ENCODE measurements at places on chromosomes 12 and 14. TPM values are rescaled to one million over a fixed set of nuclear protein-coding genes. Genes with fewer than 3 reads are reported as not detected.

DNA sequence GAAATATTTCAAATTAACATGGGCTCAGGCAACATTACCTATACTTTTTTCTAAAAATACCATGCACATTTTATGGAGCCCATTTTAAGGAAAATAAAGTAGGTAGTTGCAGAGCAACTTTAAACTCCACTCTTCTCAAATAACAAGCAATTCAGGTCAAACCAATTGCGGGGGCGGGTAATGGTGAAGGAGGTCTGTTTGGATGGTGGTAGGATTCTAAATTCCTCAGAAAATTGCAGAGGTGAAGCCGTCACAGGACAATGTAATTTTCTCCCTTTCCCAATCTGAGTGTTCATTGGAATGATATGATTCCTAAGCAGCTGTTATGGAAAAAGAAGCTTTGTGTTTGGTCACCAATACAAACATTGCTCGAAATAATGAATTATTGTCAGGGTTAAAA lies 11.6 kb downstream of the PKP2 start:
- no peak for DNase-seq

DNA sequence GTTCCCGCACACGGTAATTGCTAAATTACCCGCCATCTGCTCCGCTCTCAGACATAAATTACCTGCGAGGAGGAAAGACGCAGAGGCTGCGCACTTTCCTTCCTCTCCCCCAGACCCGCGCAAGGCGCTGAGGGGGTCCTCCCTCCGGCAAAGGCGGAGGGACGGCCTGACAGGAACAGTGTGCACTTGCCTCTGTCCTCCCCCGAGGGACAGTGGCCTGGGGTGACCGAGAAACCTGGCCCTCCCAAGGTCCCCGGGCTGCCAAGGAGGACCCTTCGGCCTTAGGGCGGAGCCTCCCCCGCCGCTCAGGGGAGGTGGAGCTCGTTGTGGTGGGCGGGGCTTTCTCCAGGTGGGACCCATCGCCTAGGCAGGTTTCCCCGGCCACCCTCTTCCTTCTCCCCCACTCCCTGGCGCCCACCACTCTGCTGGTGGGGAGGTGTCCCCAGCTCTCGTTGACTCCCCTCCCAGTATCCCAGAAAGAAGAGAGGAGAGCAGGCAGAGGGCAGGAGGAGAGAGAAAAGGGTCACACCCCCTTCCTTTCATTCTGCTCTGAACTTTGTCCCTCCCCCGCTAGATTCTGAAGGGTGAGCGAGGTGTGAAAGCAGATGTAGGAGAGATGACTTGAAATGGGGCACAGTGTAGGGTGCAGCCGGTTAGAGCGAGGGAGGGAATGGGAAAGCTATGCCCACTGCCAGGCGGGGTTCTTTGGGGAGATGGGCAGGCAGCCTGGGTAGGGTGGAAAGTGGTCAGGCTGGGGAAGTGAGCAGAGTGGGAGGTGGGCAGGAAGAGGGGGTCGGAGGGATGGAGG lies 11.4 kb upstream of the CALCOCO1 start:
- no peak for DNase-seq

- no peak for DNase-seq
These were observed 700 bp downstream of the SIX6 start for GRCh38 chr14:60509438-60510253.

DNA sequence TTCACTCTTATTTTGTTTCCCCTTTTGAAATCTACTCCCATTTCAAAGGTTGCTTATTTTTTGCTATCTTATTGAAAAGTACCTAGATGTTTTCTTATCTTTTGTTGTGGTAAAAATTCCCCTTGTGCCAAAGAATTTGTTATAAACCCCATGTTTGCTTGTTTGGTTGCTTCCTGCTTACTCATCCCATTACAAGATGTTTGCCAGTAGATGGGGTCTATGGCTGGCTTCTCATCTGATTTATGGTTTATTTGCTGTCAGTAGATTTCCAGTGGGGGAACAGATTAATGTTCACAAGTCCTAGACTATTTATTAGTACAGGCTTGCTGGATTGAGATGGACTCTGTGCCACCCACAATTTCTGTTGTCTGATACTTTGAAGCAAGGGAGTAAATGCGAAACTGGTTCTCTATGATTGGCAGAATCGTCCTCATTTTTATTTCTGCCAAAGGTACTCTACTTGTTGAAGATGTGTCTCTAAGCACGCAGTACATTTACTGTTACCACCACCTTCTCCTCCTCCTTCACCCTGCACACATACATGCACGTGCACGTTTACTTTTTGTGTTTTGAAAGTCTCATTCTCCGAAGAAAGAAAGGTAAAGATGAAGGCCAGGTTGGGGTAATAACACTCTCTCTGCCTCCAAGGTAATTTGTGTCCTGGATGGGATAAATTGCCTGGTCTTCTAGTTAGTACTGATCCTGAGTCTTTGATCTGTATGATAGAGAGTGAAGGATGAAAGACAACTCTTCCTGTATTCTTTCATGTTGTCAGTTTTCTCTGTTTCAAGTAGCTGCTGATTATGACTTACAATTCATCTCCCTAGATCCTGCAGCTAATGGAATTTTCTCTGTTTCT lies 117.2 kb upstream of the ATP2B1 start:
- peak; percentile 82 for DNase-seq

DNA sequence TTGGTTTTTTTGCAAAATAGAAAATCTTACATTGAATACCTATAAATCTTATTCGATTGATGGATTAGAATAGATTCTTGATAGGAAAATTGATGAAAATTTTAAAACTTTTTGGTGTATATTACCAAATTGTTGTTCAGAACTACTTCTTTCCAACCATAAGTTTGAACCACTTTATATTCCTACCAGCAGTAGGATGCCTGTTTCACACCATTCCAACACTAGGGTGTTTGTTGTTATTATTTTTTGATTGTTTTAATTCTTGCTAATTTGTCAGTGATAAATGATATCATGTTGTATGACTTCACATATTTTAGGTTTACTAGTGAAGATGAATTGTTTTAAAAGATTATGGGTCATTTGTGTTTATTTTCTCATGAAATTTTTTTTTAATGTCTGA lies 43.4 kb downstream of the UTP20 start:
- DNase-seq: no peak

DNA sequence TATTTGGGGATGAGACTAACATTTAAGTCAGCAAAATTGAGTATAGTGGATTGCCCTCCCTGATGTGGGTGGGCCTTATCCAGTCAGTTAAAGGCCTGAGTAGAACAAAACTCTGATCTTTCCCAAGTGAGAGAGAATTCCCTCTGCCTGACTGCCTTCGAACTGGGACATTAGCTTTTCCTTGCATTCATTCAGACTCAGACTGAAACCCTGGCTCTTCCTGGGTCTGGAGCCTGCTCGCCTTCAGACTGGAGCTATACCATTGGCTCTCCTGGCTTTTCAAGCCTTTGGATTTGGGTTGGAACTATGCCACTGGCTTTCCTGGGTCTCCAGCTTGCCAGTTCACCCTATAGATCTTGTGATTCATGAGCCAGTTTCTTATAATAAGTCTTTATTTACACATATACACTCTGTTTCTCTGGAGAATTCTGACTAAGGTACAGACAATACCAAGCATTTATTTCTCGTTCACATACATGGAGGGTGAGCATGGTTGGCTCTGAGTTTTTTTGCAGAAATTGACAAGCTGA lies 296.5 kb downstream of the ERC1 start:
- no peak for DNase-seq

DNA sequence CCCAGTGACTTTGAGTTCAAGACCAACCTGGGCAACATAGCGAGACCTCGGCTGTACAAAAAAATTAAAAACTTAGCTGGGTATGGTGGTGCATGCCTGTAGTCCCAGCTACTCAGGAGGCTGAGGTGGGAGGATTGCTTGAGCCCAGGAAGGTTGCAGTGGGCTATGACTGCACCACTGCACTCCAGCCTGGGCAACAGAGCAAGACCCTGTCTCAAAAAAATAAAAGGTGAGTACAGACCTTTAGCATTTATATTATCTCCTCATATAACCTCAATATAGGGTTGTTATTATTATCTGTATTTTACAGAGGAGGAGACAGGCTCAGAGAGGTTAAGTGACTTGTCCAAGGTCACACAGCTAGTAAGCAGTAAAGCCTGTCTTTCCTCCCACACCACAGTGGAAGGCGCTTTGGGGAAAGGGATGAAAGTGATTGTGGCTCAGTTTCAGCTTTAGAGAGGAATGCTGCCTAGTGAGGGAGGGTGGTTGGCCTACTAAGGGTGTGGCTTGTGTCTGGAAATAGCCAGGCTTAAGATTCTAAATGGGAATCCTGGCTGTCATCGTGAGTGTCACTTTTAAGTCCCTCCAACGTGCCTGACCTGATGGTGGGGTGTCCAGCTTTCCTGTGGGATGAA lies 7.2 kb downstream of the TPCN1 start:
- no peak for DNase-seq

GRCh38 chr12:63770375-63770774 lies 9.3 kb upstream of the RXYLT1 start:
- DNase-seq: no peak

GRCh38 chr12:96606644-96607043 lies 117.3 kb downstream of the CFAP54 start:
- no peak for DNase-seq

- no peak for DNase-seq
These were observed 7.6 kb downstream of the VASH1 start for GRCh38 chr14:76768671-76769500.

DNA sequence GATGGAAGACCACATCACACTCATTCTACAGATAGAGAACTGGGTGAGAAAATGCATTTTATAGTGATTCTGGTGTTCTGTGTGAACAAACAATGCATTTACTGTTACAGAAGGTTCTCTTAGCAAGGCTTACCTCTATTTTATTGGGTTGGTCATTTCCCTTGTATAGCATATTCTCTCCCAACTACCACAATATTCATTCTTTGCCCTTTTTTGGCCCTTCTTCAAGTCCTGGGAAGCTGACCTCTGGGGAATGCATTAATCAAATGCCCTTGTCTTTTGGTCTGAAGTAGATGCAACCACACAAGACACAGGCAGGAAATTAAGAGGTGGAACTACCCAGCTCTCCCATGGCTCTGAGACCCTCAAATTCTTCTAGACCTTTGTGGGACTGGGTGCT lies 19.5 kb downstream of the DCN start:
- DNase-seq: peak; percentile 61

DNA sequence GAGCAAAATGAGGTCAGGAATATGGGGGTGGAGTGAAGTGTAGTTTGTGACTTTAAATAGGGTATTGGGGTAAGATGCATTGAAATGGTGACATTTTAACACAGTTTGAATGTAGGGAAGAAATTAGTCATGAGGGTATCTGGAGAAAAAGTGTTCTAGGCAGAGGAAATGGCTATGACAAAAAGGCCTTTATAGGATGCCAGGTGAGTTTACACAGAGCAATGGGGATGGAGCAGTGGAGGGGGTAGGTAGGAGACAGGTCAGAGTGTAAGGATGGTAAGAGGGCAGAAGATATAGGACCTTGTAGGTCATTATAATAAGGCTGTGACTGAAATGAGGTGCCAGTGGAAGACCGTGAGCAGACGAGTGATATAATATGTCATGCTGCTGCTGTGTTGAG lies 30.4 kb downstream of the HEATR5A start:
- no peak for DNase-seq

GRCh38 chr14:99685151-99685591 lies 1.1 kb downstream of the CYP46A1 start:
- DNase-seq: no peak

GRCh38 chr12:126198516-126198915 lies 1133.3 kb downstream of the AACS start:
- no peak for DNase-seq

- no peak for DNase-seq
These were observed 279.3 kb downstream of the RAD51B start for GRCh38 chr14:68098834-68099233.

- peak; percentile 29 for DNase-seq
These were observed 27.2 kb upstream of the PNMA1 start for GRCh38 chr14:73741386-73741875.

GRCh38 chr12:7583471-7583870 lies 79.9 kb upstream of the CD163 start:
- no peak for DNase-seq

DNA sequence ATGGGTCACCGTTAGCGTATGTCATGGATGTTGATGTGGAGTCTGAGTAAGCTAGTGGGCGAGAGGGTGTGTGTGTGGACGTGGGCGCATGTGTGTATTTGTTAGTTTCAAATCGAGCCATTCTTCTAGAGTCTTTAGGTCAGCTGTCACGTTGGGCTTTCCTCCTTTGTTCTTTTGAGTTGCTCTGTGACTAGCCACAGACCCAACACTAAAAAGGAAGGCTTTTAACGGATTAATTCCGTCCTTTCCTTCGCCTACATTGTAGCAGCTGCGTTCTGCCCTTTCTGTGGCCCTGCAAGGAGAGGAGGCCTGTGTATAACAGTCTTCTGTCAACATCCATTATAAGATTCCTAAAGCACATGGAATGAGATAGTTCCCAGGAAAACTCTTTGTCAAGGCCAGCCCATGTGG lies 117.2 kb upstream of the DNM1L start:
- DNase-seq: no peak

- no peak for DNase-seq
These were observed 7.8 kb downstream of the FOXA1 start for GRCh38 chr14:37587131-37587803.

- DNase-seq: no peak
These were observed 19.0 kb downstream of the NOC4L start for GRCh38 chr12:132163041-132163910.

GRCh38 chr12:118357257-118358007 lies 15.3 kb downstream of the TAOK3 start:
- peak; percentile 65 for DNase-seq

- no peak for DNase-seq
These were observed 17.9 kb downstream of the WASHC3 start for GRCh38 chr12:102043928-102044327.

DNA sequence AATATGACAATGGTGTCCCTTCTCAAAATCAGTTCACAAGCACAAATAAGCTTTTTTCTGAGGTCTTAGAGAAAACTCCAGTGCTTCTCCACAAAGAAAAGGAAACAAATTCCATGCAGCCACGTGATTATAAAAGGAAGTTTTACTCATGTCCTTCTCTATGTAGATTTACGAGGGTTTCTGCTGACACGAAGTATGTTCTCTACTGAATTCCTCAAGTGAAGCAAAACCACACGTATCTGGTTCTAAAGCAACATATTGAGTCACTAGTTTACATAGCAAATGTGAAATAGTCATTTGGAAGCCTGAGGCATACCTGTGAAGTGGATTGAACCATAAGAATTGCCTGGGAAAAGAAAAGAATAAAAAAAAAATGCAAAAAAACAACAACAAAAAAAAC lies 31.9 kb downstream of the BMP4 start:
- DNase-seq: peak; percentile 97

Gene NELL2
- total RNA-seq: 0.25 TPM

Gene NCOR2
- total RNA-seq: 16.5 TPM

Gene KRT81
- total RNA-seq: 412 TPM

Gene KLRG1
- total RNA-seq: not detected

Gene TAS2R8
- not detected for total RNA-seq

Gene CNIH1
- 207 TPM for total RNA-seq

Gene USP44
- 0.02 TPM for total RNA-seq

Gene GUCY2C
- total RNA-seq: not detected

Gene NOXRED1
- not detected for total RNA-seq

Gene TAS2R10
- not detected for total RNA-seq
